ENCODE measurements at places on chromosomes 12 and 14.

GRCh38 chr12:94230357-94230905 is 82.1 kb downstream of the PLXNC1 start:
- DNase-seq: no peak

GRCh38 chr12:68305278-68305677 is 26.9 kb downstream of the MDM1 start:
- DNase-seq: no peak

GRCh38 chr12:110543252-110543959 is 39.7 kb downstream of the PPTC7 start:
- DNase-seq: peak; percentile 93

DNA sequence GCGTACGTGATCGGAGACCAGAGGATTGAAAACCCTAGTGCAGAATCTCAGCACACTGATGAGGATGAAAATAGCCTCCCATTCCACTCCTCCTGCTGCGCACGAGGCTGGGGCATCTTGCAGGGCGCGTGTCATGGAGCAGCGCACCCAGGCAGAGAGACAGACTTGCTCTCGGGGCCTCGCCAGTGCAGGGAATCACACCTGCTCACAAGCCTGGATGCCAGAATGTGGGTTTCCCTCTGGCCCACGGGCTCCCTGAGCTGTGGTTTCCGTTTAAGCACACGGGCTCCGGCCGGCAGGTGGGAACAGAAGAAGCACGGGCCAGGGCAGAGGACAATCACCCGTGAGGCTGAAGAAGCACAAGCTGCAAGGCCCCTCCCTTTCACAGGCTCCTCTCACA is 2.0 kb downstream of the FGF6 start:
- DNase-seq: no peak

DNA sequence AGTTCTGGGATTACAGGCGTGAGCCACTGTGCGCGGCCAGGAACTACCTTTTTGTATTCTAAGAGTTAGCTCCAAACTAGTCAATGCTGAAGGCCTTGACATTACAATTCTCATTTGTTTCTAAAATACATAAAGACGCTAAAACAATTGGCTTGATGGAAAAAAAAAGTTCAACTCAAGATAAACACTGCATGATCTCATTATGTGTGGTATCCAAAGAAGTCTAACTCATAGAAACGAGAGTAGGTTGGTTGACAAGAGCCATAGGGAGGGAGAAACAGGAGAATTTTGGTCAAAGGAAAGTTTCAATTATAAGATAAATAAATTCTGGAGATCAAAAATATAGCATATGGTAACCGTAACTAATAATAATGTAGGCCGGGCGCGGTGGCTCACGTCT is 20.0 kb upstream of the RNF34 start:
- no peak for DNase-seq

- peak; percentile 95 for DNase-seq
These were observed at the start of the genes DDX24 and IFI27L1 for GRCh38 chr14:94080621-94081385. TSS of gene DDX24 (minus strand) at chr14:94081202. CDS start at chr14:94079742, 1,460 bp downstream. TSS of gene IFI27L1 (plus strand) at chr14:94081310. CDS start at chr14:94096938, 15,628 bp downstream.

- DNase-seq: no peak
These were observed 52.5 kb downstream of the BEGAIN start for GRCh38 chr14:100534528-100535286.

GRCh38 chr12:2198005-2198501 is 145.3 kb downstream of the CACNA1C start:
- peak; percentile 76 for DNase-seq

GRCh38 chr12:131944601-131945251 is 5.0 kb upstream of the EP400 start:
- DNase-seq: no peak

GRCh38 chr14:33967138-33967537 is 16.3 kb upstream of the EGLN3 start:
- no peak for DNase-seq

DNA sequence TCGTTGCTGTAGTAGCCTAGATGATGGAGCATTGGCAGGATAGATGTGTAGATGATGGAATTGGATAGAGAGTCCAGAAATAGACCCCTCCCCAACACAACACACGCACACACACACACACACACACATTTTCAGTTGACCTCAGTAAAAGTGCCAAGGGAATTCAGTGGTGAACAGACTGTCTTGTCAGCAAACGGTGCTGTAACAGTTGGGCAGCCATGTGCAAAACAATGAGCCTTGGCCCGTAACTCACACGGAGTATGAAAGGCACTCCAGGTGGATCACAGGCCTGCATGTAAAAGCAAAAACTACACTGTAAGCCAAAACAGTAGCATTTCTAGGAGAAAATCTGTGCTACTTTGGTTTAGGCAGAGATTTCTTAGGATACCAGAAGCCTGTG is 87.8 kb downstream of the DDX51 start:
- no peak for DNase-seq

DNA sequence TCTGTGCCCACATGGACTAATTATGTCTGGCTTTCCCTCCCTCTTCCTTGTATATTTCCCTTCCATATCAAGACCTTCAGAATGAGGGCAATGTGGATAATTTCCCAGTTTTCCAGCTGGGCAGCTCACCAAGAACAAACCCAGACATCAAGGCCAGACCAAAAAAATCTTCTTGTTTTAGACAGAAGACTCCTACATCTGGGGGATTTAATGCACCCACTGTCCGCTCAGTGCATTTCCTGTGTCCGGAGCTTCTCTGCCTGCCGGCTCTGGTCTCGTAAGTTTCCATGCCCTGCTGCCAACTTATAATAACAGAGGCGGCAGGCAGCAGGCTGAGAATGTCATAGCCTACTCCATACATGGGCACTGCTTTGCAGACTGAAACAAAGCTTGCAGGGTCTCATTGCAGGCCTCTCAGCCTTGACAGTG is 207.2 kb upstream of the BCL2L14 start:
- no peak for DNase-seq

DNA sequence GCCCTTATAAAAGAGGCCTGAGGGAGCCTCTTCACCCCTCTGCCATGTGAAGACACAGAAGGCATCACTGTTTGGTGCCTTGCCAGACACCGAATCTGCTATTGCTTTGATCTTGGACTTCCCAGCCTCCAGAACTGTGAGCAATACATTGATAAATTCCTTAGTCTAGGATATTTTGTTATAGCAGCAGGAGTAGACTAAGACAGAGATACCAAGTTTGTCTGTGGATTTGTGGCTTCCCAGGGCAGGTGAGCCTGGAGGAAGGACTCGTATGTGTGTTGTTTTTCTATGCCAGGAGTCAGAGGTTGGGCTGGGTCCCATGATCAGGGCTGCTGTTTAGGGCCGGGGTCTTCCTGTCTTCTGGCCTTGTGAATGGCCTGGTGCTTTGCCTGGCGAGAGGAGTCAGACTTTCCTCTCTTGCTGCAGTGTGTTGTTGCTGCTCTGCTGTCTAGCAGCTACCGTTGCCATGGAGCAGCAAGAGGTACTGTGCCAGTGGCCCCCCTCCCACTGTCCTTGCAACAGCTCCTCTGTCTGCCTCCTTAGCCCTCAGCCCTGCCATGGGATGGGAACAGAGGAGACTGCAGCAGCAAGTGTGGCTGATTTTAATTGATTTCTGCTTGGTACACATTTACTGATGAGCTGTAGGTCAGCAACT is 111.2 kb downstream of the CHST11 start:
- no peak for DNase-seq
